HuH-7 (cell line): ENCODE measurements at places on chromosomes 12 and 14.
A peak's percentile ranks its signal among the peaks of the same experiment; 100 is the strongest.

GRCh38 chr12:7060353-7060954 lies at the start of gene C1S:
Gene C1S (plus strand): TSS chr12:7060718. CDS start chr12:7061913, 1,195 bp downstream.
- DNase-seq: peak; percentile 79

- no peak for DNase-seq
These were observed 62.3 kb downstream of the SUSD6 start for GRCh38 chr14:69673578-69674305.

DNA sequence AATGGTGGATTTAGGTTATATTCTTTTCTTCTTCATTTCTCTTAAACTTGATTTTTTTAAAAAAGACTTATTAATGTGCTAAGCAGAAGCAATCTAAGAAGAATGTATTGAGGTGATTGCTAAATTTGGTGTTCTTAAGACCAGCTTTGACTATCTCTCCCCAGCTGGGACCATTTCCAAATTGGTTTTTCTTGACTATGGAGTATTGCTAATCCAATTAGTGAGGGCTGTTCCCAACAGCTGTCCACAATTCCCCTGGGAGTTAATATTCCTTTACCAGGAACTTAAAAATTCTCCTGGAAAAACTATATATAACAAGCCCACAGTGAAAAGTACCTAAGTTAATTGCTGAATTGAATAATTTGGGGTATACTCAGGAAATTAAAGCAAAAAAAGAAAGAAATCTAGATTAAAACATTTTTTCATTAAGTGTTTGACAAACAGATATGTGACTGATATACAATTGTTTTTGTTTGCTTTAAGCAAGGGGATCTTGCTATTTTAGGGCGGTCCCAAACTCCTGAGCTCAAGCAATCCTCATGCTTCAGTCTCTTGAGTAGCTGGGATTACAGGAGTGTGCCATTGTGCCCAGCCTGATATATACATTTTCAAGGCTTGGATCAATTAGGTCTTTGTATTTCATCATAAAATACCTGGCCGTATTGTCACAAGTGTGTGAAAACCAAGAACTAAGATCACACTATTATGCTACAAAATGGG lies 105.0 kb downstream of the FAR2 start:
- DNase-seq: no peak

DNA sequence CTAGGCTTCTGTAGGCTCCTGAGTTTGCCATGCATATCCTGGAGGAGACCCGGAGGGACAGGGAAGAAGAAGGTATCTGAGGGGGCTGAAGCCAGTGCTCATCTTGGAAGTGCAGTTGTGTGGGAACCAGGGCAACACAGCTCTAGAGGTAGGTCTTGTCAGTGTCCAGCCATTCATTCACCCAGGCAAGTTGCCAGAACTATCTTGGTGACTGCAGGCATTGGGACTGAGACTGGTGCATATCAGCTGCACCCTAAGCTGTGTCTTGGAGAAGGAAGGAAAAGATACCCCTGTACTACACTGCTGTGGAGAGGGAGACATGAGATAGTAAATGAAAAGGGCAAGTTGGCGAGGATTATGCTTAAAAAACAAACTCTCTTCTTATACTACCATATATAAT lies 4.9 kb upstream of the WIF1 start:
- no peak for DNase-seq

- no peak for DNase-seq
These were observed 42.7 kb upstream of the GPR132 start for GRCh38 chr14:105107781-105108515.

DNA sequence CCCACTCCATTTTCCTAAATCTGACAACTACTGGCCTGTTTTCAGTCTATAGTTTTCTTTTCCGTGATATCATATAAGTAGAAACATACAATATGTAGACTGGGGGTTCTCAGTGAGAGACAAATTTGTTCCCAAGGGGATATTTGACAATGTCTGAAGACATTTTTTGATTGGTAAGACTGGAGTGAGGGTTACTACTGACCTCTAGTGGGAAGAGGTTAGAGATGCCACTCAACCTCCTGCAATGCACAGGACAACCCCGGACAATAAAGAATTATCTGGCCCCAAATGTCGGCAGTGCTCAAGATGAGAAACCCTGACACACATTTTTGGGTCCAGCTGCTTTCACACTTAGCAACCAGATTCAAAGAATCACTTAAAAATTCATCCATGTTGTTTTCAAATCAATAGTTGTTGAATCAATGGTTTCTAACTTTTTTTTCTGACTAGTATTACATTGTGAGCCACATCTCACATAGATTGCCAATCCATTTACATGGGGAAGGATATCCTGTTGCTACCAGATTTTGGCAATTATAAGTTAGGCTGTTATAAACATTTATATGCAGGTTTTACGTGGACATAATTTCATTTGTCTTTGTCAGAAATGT lies 307.1 kb downstream of the RPL10L start:
- no peak for DNase-seq

- DNase-seq: no peak
These were observed 293.0 kb downstream of the BTG1 start for GRCh38 chr12:91852634-91853033.

GRCh38 chr12:65911321-65911720 lies 87.0 kb downstream of the HMGA2 start:
- no peak for DNase-seq
